Daoy (cell line): ENCODE measurements at places on chromosomes 11 and 22. TPM values are rescaled to one million over a fixed set of nuclear protein-coding genes. Genes with fewer than 3 reads are reported as not detected.
A peak's percentile ranks its signal among the peaks of the same experiment; 100 is the strongest.

DNA sequence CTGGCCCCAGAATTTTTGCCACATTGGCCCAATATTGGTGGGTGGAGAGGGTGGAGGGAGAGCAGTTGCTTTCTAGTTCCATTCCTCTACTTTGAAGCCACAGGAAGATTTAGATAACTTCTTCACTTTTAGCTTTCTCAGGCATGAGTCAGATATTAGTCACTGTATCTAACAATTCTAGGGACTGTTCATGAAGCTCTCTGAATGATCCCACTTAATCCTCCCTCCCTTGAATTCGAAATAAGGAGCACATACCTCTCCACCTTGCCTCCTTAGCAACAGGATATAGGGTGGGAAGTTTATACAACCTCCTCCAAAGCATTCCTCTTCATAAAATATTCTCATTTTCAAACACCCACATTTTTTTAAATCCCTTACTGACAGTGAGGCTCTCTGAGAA lies 13.5 kb downstream of the FSHB start:
- DNase-seq = peak; percentile 45

DNA sequence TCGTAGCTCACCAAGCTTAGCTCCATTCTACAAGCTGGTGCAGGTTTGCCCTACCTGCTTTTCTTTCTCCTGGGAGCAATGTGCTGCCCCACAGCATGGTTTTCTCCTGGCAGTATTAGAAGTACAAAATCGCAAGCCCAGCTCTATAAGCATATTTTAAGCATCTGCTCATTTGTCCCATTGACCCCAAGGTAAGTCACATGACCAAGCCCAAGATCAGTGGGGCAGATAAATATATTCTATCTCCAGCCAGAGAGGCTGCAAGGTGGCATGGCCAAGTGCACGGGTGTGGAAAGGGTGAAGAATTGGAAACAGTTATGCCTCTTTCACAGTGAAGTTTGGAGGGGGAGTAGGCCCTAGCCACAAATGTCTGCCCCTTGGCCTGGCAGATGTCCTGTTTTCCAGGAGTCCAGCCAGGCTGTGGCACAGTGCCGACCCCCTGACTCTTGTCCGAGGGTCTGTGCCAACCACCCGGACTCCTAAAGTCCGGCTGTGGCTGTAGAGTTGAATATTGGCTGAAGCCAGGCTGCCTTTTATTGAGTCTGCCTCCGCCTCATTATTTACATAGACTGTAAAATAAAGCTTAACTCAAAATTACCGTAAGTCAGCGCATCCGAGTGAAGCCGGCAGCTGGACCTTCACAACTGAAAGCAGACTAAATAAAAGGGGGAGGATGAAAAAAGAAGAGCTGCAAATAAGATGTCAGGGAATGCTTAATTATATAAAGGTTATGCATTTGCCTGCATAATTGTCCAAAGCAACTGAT lies 165.7 kb downstream of the COMMD9 start:
- DNase-seq = no peak

- DNase-seq = no peak
These were observed 108.2 kb downstream of the WNT7B start for GRCh38 chr22:45868571-45869339.

GRCh38 chr22:24303007-24303406 lies 32.4 kb downstream of the SPECC1L start:
- no peak for DNase-seq

DNA sequence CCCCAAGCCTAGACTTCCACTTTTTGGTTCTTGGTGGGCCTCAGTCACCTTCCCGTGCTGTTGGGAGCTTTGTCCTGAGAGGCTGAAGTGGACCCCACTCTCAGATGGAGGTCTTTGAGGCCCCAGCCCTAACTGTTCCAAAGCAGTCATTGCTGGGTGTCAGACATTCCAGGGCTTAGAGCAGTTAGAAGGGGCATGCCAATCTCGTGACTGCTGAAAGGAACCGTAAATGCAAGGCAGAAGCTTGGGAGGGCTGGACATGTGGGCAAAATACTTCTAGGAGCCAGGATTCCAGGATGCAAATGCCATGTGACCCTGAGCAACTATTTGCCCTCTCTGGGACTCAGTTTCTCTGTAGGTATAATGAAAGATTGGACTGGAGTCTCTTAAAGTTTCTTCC lies 118.8 kb upstream of the CRYBB3 start:
- no peak for DNase-seq

- DNase-seq = no peak
These were observed 30.7 kb upstream of the TOLLIP start for GRCh38 chr11:1340111-1340510.

GRCh38 chr22:19109198-19110063 lies 12.8 kb downstream of the DGCR2 start:
- no peak for DNase-seq

DNA sequence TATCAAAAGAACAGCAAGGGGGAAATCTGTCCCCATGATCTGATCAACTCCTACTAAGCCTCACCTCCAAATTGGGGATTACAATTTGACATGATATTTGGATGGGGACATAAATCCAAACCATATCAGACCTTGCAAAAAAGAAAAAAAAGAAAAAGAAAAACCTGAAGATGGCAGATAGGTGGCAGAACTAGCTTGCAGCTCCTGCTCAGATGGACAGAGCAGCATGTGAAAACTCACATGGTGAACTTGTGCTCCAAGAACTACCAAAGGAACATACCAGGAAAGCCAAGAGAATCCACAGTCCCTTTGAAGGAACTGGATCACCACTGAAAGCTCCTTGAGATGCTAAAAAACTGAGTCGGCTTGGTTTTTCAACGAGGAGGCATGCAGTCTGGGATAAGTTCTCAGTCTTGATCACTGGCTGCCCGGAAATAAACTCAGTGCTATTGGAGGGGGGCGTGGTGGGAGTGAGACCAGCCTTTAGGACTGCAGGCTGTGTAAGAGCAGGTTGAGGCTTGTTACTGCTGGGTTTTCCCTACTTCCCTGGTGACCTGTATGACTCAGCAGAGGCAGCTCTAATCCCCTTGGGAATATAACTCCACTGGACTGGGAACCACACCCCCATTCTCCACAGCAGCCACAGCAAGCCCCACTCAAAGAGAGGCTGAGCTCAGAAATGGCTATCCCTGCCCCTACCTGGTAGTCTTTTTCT lies 358.3 kb upstream of the ARHGAP42 start:
- DNase-seq = no peak

GRCh38 chr22:35212009-35212408 lies 45.3 kb upstream of the HMGXB4 start:
- peak; percentile 24 for DNase-seq

DNA sequence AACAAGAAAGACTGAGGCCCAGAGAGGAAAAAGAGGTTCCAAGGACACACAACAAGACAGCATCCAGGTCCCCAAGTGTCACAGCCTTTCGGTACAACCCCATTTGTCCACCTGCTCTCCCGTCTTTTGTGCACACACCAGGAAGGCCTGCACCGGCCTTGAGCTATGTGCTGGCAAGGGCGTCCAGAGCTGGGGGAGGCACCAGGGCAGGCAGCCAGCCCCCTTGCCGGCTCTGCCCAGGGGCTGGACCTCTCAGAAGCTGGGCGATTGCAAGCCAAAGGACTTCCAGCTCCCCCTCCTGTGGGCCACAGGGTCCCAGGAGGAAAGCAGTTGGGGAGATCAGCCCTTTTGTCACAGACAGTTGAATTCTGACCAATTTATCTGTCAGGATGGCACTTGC lies 210.5 kb downstream of the MN1 start:
- no peak for DNase-seq

GRCh38 chr22:48557473-48557872 lies 1270.2 kb downstream of the BRD1 start:
- no peak for DNase-seq

DNA sequence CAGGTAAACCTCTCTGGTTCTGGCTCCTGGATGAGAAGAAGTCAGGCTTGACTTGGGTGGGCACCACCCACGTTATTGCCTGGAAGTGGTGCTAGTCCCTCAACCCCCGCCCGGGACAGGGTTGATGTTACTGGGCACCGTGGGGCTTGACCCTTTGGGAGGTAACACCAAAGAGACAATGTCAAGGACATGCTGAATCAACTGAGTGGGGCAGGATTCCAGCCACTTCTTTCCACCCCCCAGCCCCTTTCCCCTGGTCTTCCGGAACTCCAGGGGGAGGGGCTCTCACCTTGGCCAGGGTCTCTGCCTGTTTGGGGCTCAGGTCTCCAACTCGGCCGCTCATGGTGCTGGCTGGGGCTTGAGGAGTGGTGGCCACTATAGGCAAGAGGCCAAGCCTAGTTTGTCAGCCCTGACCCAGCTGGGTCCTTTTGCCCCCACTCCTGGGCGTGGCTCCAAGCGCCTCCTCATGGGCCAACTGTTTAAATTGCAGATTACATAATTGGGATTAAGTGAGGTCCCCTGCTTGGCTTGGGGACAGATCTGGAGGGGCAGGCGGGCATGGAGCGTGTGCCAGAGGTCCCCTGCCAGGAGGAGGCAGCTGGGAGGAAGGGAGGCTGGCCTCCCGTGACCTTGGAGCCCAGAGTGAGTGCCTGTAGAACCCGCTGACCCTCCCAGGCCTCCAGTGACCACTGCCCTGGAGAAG lies at the start of gene SEC14L3:
Gene SEC14L3 (minus strand): TSS at position 402 of the 703 bp plus-strand sequence. CDS start 59 bp downstream, at position 343.
- DNase-seq = no peak

- no peak for DNase-seq
These were observed 3.9 kb upstream of the MUC15 start for GRCh38 chr11:26575946-26576345.

DNA sequence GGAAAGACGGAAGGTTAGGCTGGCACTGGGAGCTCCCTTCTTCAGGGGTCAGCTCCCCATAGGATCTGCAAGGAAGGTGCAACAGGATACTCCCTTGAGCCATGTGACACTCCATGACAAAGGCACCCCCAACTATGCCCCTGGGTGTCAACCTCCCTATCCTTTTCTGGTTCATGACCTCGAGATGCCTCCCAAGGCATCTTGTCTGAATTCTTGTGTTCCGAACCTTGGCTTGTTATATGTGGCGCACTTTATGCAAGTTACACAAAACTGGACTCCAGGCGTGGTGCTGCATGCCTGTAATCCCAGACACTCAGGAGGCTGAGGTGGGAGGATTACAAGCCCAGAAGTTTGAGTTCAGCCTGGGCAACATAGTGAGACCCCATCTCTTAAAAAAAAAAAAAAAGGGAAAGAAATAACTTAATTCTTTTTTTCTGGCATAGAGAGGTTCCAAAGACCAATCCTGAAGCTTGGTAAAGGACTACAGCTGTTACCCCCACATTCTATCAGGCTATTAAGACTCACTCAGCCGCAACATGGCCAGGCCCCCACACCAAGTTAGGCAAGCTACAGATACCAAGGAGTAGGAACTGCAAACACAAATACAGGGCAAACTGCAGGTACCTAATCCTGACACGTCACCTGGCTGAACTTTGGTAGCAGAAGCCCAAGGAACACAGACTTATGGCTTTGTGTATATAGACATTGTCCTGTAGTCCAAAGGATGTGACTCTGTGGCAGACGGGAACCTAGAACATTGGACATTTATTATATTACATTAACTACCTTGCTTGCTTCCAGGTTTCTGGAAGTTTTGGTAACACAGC lies 1.4 kb downstream of the C11orf24 start:
- no peak for DNase-seq

GRCh38 chr11:100612766-100613165 lies 74.3 kb upstream of the ARHGAP42 start:
- DNase-seq = no peak

GRCh38 chr11:19714387-19715363 lies 2.0 kb downstream of the NAV2 start:
- peak; percentile 78 for DNase-seq

DNA sequence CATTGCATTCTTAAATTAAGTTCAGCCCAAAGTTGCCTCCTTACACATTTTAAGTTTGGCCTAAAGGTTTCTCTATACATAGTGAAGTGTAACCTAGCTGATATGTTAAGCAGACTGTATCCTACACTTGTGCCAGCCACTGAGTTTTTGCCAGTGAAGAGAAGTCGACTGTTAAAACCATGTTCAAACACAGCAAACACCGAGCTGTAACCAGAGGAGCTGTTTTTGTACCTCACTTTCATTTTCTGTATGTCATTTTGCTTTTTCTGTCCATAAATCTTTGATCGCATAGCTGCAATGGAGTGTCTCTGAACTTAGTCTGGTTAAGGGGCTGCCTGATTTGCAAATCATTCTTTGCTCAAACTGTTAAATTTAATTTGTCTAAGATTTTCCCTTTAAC lies 403.7 kb downstream of the LUZP2 start:
- DNase-seq = no peak

DNA sequence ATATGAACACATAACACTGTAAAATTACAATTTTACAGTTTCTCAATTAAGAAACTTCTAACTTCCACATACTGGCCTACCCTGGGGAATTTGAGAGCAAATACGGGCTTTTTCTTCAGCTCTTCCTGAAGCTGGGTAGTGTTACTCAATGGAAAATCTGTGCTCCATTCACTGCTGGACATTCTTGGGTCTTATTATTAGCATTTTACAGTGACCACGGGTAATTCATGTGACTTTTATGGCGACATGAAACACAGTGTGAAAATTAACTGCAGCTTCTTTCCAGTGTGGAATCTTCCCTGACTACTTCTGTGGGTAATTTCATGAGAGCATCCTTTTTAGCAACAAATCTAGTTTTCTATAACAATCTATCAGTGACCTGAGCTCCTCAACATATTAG lies 423.7 kb upstream of the ANO5 start:
- DNase-seq = no peak

- no peak for DNase-seq
These were observed 232.5 kb downstream of the RAB38 start for GRCh38 chr11:87942786-87943185.

DNA sequence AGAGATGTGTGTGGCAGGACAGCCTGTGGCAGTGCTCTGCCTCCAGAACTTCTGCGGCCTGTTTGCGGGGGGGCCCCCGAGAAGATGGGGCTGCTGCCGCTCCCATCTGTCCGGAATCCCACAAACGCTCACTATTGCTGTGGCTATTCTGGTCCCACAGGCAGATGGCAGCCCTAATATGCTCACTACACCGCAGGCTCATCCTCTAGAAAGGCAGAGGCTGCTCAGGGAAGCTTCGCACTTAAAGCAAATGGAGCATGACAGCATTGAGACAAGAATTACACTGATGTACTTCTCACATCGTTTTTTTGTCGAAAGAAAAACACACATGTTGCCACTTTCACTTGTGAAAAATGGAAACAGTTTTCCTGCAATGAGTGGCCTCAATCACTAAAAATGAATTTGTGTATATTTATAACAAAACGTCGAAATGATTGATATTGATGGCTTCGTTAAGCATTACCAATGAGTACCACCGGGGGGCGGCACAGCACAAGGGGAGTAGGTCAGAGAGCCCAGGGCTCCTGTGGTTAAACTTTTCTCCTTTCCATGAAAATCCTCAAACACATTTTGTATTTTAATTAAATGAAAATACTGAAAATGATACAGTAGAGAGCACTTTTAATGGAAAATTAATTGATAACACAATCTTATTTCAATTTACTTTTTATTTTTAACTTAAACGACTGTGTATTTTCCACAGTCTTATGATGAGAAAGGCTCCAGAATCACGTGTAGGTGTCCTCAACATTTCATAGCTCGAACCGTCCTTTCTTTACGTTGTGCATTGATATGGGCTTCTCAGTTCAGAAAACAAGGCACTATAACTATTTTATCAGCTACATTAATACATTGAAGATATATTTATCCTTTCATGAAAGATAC lies 69.1 kb downstream of the CTTN start:
- DNase-seq = peak; percentile 55

OR51B4 gene
- total RNA-seq = not detected in 2 replicates

TUB gene
- total RNA-seq = 1.2 and 2.1 TPM in 2 replicates

PLA2G3 gene
- total RNA-seq = 0.51 and 0.80 TPM in 2 replicates

OR2D2 gene
- total RNA-seq = not detected in 2 replicates

PDE2A gene
- total RNA-seq = 0.09 and 0.23 TPM in 2 replicates

RHOD gene
- not detected in 2 replicates for total RNA-seq

OR5AR1 gene
- not detected in 2 replicates for total RNA-seq

OR56B1 gene
- not detected in 2 replicates for total RNA-seq

KIAA0930 gene
- 88.2 and 89.0 TPM in 2 replicates for total RNA-seq

BLID gene
- total RNA-seq = 0.34 TPM in 1 of 2 replicates, not detected in the other

OR5B21 gene
- not detected in 2 replicates for total RNA-seq

VSIG2 gene
- not detected in 2 replicates for total RNA-seq
